ENCODE measurements at places on chromosomes 5 and 9.

- no peak for DNase-seq
Observed at GRCh38 chr5:94192658-94193391, 425.6 kb downstream of the KIAA0825 start.

GRCh38 chr9:121282277-121283079 is 14.5 kb downstream of the GSN start:
- no peak for DNase-seq

DNA sequence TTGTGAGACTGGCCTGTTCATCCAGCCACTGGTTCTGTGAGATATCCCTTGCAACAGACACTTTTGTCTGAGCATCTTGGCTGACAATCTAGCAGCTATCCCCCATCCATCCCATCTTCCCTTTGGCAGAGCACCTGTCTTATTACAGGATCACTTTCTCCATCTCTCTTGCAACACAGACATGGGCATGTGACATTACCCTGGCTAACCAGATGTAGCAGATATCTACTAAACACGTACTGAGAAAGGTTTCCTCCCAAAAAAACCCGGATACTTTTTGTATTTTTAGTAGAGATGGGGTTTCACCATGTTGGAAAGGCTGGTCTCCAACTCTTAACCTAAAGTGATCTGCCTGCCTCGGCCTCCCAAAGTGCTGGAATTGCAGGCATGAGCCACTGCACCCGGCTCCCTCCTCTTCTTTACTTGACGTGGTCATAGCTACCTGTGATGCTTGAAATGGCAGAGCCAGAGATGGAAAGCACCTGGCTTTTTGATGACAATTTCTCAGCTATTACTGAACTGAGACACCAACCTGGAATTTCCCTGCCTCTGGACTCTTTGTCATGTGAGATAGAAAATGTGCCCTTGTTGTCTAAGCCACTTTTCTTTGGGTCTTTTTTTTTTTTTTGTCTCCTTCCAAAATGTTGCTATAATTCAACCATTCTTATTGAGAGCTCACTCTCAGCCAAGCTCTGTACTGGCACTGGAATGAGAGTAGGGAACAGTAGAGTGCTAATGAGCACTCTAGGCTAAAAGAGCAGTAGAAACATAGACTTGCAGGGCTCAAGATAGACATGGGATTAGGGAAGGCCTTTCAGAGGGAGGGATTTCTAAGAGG is 32.6 kb downstream of the FNBP1 start:
- peak; percentile 52 for DNase-seq

DNA sequence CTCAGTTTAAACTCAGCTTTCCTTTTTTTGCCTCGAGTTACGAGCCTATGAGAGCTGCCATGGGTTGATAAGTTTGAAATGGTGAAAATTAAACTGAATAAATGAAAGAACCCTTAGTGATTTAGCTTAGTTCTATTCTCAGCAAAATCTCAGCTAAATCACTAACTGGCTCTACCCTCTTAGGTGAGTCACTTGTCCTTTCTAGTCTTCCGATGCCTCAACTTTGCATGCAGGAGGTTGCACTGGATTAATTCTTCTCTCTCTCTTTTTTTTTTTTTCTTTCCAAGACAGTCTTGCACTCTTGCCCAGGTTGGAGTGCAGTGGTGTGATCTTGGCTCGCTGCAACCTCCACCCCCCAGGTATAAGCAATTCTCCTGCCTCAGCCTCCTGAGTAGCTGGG is 83.9 kb downstream of the PAPPA start:
- no peak for DNase-seq

DNA sequence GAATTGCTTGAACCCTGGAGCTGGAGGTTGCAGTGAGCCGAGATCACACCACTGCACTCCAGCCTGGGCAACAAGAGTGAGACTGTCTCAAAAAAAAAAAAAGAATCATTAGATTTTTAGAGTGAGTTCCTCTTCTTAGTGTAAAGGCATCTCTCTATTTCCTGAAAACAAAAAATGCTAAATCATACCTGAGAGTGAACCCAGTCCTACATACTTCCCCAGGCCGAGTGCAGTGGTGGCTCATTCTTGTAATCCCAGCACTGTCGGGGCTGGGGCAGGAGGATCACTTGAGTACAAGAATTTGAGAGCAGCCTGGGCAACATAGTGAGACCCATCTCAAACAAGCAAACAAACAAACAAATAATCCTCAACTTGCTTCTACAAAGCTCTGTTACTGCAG is 38.2 kb upstream of the LPAR1 start:
- no peak for DNase-seq

- DNase-seq: no peak
Observed at GRCh38 chr5:110288766-110289511, 437.5 kb downstream of the TMEM232 start.

DNA sequence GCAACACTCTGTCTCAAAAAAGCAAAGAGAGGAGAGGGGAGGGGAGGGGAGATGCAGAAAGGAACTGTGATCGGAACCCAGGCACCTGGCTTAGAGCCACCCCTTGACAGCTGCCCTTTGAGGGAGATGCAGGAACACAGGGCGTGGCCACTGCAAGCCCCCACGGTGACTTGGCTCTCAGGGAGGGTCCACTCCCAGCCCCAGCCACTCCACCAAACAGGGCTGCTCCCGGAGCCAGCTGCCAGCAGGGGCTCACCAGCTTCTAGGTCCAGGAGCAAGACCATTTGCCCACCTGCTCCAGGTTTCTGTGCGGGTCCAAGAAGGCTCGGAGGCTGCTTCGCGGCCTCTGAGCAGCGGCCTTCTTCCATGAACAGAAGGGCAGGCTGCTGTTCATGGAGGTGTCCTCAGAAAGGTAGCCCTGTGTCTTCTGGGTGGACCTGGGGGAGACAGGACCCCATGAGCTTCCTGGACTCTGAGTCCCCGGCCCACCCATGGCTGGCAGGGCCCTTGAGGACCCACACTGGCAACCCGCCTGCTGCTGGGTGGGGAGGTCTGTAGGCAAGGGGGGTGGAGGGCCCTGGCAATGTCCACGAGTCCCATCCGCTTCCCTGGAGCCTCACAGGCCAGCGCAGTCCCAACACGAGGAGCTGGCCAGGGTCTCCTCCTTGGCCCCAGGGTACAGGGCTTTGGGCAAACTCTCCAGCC is 7.9 kb downstream of the C9orf50 start:
- no peak for DNase-seq

GRCh38 chr5:147485046-147485445 is 24.8 kb downstream of the DPYSL3 start:
- DNase-seq: no peak

GRCh38 chr5:126014676-126015075 is 408.5 kb upstream of the GRAMD2B start:
- no peak for DNase-seq

GRCh38 chr5:39255406-39255805 is 36.0 kb upstream of the FYB1 start:
- no peak for DNase-seq

DNA sequence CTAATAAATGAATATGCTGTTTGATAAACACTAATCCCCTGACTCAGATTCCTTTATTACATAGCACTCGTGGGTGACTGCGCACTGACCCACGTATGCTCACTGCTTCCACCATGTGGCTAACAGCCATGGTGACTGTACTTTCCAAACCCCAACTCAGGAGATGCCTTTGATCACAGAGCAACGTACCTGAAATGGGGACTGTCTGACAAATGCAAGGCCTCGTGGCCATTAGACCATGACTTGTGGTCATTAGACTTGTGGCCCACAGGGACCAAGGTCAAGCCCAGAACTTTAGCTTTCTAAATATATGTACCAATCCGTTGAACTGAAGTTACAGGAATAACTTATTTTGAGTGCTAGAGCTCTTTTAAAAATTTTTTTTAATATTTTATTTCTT is 46.6 kb downstream of the CYFIP2 start:
- DNase-seq: peak; percentile 56

GRCh38 chr9:132784286-132784830 is 93.7 kb downstream of the AK8 start:
- DNase-seq: no peak

- DNase-seq: no peak
Observed at GRCh38 chr9:72751541-72751940, 201.3 kb downstream of the ALDH1A1 start.

GRCh38 chr5:141681695-141682641 is at the start of gene ARAP3:
ARAP3 (minus strand) TSS chr5:141682230; CDS start chr5:141680486, 1,744 bp downstream.
- no peak for DNase-seq

- DNase-seq: no peak
Observed at GRCh38 chr9:126472198-126472947, 141.4 kb upstream of the LMX1B start.
